EL (cell line): ENCODE measurements at places on chromosomes 7 and 10.

GRCh38 chr10:3002304-3002703 lies 65.0 kb upstream of the PFKP start:
- DNase-seq, result no peak

- peak; percentile 25 for DNase-seq
Observed at GRCh38 chr10:50653142-50653541, 29.4 kb upstream of the SGMS1 start.

- DNase-seq, result no peak
Observed at GRCh38 chr10:130244928-130245495, 108.8 kb downstream of the GLRX3 start.

- DNase-seq, result no peak
Observed at GRCh38 chr7:83832009-83832408, 183.1 kb upstream of the SEMA3E start.

GRCh38 chr10:98098247-98098646 lies 36.2 kb upstream of the R3HCC1L start:
- no peak for DNase-seq
